ENCODE measurements at places on chromosomes 3 and 15.

GRCh38 chr3:109648027-109648426, 310.7 kb upstream of the DPPA4 start:
- DNase-seq: no peak

DNA sequence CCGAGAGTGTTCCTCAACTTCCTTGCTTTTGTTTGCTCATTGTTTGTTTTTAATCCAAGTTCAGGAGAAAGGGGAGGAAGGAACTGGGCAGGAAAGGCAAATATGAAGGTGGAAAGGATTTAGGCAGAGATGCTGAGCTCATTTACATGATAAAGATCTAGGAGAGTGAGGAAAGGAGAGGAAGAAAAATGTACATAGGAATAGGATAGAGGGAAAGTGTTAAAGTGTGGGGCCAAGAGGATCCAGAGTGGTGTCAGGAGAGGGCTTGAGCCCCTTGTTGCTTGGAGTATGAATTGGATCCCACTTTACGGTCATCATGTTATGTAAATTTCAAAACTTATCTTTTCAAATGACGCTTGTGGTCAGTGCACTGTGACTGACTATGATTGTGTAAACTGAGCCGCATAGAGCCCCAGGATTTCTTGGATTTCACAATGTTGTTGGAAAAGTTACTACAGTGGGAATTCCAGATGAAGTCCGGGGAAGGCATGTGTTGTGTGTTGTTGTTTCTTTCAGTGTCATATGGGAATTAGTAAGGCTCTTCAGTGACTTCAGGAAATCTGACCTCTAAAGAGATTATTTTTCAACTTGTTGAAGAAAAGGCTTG, 15.0 kb upstream of the PLD1 start:
- DNase-seq: no peak

DNA sequence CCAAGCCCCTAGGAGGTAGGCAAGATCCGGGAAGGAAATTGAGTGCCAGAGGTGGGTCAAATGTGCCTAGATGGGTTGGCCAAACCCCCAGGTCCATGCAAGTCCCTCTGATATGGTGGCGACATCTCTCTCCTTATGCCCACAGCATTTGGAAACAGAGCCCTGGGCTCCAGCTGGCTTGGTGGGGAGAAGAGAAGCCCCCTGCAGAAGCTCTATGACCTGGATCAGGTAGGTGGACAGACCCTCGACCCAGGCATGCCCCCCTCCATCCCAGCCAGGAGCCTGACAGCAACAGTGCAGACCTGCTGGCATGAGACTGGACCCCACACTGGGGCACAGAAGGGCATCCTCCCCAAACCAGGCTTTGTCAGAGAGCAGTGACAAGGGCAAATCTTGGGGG, 12.2 kb downstream of the CHST13 start:
- no peak for DNase-seq

DNA sequence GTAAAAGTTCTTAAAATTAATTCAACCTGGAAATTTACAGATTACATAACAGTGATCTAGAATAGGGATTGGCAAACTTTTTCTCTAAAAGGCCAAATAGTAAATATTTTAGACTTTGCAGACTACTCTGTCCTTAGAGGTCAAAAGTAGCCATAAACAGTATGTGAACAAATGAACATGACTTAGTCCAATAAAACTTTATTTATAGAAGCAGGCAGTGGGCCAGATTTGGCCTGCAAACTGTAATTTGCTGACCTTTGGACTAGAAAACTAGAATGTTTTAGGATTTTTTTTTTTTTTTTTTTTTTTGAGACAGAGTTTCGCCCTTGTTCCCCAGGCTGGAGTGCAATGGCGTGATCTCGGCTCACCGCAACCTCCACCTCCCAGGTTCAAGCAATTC, 12.1 kb downstream of the SENP8 start:
- no peak for DNase-seq

GRCh38 chr3:122012821-122013220, 9.2 kb downstream of the ILDR1 start:
- no peak for DNase-seq

GRCh38 chr3:89644716-89645115, 537.3 kb downstream of the EPHA3 start:
- no peak for DNase-seq

- no peak for DNase-seq
Observed at GRCh38 chr3:4806535-4807108, 172.6 kb upstream of the BHLHE40 start.

GRCh38 chr15:33396475-33396874, 85.7 kb downstream of the RYR3 start:
- DNase-seq: no peak

DNA sequence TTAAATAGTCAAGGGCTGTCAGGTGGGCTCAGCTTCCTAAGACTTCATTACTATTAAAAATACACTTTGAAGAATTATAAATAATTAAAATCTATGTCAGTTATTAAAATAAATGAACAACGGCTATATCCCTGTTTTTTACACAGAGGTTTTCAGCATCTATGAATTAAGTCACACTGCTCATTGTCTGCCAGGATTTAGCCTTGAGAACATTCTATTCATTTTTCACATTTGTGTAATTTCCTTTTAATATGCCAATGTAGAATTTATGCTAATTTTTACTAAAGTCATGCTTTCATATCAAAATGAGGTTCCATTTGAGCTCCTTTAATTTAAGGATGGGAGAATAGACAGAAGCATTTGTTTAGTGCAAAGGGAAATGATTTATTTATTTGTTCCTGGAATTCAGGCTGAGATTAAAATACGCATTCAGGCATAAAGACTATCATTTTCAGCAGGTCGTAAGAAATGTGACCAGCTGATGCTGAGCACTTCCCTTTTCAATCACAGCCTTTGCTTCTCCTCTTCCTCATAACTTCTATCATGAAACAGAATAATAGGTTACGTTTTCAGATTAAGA, 345.1 kb downstream of the MFSD1 start:
- no peak for DNase-seq

DNA sequence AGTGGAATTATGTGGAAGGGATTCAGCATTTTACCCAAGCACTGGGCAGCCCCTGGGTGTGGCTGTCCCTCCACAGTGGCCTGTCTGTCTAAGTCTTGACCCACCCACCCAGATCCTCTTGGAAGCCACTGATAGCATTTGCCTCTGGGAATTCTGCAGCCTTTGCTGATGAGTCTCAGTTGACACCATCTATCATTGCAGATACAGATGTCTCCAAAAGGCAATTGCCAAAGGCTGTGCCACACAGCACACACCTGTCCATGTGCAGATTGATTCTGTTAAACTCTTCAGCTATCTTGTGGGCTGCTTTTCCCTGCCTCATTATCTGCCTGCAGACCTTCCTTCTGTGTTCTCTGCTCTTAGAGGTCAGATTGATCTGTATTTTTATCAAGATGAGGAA, 18.1 kb downstream of the CX3CR1 start:
- DNase-seq: no peak

- DNase-seq: no peak
Observed at GRCh38 chr3:107117922-107118536, 259.2 kb upstream of the CCDC54 start.

DNA sequence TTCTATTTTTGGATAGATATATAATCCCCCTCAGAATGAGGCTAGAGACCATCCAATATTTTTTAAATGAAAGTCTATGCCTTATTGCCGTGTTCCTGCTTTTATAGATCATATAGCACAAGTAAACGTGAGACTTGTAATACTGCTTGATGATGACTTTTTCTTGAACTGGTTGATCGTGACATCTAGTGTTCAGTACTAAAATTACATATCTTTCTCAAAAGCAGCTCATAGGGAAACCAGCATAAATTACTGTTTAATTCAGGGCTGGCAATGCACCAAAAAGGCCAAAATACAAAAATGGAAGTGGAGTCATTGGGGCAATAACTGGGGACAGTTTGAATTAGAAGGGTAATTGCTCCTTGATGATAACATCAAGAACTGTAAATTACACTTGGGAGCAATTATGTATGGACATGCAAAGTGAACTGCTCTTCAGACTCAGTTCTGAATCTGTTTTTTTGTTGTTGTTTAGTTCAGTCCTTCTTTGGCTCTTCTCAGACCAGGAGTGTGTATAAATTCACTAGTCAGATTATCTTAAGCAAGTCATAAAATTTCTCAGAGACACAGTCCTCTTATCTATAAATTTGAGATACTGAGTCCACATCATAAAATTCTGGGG, 325.3 kb downstream of the THSD4 start:
- peak; percentile 54 for DNase-seq

GRCh38 chr15:58308742-58309355, 122.9 kb upstream of the LIPC start:
- DNase-seq: no peak

GRCh38 chr15:55707951-55708350, 35.0 kb downstream of the PRTG start:
- DNase-seq: no peak

- DNase-seq: no peak
Observed at GRCh38 chr15:68298882-68299381, 21.4 kb downstream of the FEM1B start.

DNA sequence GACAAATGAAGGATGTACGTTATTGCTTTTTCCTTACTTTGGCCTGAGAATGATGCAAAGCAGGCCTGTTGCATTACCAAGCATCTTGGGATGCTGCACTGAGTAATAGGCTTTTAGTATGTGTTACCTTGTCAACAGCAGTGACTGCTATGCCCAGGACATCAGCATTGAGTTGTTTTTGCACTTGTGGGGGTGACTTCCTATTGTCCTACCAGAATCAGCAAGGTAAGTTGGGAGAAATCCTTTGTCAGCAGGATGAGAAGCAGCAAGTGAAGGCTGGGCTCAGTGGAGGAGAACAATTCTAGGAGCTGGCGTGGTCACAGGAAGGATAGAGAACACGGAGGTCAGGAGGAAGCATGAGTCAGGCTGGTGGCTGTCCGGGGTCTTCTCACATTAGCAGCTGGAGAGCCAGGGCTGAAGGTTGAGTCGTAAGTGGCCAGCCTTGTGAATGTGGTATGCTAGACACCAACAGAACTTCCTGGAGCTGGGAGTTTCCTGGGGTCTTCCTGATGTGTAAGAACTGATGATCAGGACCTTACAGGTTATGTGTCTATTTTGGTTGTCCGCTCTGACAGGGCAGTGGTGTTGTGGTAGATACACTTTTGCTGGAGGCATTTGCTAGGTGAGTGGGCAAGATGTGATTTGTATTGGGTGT, 142.7 kb downstream of the FNDC3B start:
- DNase-seq: no peak

DNA sequence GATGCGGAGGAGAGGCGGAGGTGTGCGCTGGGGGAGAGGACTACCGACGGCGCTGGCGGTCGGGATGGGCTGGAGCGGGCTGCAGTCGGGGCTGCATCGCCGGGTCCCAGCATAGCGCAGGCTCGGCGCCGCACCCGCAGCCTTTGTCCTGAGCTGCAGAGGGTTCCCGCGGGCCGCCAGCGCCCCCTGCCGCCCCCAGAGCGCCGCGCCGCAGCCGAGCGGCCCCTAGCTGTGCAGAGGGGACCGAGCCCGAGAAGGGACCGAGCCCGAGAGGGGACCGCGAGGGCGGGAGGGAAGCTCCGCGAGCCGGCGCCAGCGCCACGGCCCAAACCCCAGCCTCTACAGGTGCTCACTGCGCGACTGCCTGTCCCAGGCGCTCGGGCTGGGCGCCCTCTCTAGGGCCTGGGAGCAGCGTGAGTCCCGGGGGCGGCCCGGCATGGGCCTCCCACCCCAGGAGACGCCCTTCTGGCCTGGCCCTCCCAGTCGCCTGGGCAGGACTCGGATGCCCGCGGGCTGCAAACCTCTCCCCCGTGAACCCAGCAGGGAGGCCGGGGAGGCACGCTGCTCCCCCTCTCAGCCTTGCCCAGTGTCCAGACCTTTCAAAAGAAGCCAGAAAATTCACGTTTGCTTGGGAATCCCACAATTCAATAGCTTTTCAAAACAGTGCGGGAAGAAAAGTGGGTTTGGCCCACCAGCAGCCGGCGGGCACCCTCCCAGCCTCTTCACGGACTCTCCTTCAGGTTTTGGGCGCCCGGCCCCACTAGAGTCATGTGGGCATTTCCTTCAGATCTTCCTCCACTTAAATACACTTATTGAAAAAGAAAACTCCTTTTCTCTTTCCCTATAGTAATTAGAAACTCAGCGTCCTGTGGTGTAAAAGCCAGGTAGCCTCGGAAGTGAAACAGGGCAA, 134.7 kb downstream of the TPRA1 start:
- peak; percentile 20 for DNase-seq

DNA sequence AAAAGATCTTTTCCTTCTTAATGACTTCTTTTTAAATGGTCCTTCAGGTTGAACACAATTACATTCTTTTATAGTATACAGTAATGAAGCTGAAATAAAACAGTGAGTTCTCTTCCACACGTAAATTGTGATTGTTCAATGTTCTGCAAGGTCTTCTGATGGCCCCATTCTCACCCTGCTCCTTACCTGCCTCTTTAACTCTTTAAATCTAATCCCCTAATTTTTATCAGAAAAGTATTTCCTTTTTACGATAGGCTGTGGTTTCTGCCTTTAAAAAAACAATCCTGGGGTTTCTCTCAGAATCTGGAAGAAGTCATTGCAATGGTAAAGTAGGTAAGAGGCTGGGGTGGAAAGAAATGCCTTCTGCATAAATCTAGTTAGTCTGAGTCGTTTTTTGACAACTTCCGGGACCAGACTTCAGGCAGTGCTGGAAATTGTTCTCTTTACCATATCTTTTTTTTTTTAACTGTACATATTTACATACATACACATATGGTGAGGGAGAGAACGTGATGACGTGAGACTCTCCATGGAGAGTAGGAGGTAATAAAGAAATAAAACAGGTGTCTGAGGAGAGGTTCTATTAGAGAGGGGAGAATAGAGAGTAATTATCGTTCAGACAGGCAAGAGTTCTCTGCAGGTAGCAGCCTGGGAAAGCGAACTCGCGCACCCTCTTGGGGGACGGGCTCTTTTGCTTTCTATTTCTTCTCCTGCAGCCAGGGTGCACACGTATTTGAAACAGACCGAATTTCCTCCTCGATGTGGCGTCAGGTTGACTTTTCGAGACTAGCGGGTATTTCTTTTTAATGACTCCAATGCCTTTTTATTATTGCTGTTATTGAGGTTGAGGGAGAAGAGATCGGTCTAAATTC, at the start of gene SIDT1:
TSS of gene SIDT1 (plus strand) at position 730 of the 872 bp plus-strand sequence. CDS start 467 bp downstream, outside the sequence.
- no peak for DNase-seq

DNA sequence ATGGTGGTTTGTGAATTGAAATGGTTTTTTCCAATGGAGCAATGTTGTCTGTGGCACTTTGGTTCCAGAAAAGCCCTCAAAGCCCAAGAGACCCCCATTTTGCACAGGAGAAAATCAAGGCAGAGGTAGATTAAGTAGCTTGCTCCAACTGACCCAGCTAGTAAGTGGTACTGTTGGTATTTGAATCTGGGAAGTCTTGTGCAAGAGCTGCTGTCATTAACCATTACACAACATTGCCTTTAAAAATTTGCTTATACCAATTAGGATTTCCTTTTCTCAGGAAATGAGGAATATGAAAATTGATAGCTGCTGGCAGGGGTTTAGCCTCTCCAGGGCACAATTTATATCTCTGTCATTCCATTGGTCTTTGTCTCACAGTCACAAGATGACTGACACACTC, 102.4 kb upstream of the UBE3A start:
- no peak for DNase-seq
